T-helper 9 cell (primary cell): ENCODE measurements at places on chromosomes 2 and 18.

DNA sequence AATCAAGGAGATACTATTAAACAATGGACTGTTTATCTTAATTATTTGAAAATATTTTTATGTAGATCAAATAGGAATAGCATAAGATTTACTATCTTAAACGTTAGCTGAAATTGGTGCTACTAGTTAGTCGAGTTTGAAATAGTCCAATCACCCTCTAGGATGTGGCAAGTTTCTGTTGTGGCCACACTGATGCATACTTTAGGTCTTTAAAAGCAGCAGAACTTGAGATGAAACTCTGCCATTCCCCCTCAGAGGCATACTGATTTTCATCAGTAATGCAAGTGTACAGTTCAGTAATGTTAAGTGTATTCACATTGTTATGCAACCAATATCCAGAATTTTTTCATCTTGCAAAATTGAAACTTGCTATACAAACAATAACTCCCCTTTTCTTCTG is 151.8 kb downstream of the SLC4A10 start:
- DNase-seq, result no peak

GRCh38 chr2:231614559-231615057 is 21.9 kb downstream of the TEX44 start:
- no peak for DNase-seq

- DNase-seq, result no peak
These were observed 24.9 kb downstream of the CCNT2 start for GRCh38 chr2:134943540-134943939.

DNA sequence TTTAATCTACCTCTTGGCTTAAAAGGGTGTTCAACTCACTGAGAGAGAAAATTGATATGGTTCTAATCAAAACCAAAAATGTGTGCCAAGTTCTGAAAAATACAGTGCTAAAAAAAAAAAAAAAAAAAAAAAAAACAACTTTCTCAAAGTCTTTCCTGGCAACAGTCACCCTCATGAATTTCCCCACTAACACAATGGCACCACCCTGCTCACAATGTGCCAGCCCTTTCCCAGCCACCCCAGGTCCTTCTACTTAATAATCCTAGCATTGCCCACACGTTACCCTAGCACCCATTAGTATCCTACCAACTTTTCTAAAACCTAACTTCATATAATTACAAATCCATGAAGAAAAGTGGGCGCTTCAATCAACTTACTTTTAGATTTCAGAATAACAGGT is 106.4 kb downstream of the AFF3 start:
- no peak for DNase-seq

DNA sequence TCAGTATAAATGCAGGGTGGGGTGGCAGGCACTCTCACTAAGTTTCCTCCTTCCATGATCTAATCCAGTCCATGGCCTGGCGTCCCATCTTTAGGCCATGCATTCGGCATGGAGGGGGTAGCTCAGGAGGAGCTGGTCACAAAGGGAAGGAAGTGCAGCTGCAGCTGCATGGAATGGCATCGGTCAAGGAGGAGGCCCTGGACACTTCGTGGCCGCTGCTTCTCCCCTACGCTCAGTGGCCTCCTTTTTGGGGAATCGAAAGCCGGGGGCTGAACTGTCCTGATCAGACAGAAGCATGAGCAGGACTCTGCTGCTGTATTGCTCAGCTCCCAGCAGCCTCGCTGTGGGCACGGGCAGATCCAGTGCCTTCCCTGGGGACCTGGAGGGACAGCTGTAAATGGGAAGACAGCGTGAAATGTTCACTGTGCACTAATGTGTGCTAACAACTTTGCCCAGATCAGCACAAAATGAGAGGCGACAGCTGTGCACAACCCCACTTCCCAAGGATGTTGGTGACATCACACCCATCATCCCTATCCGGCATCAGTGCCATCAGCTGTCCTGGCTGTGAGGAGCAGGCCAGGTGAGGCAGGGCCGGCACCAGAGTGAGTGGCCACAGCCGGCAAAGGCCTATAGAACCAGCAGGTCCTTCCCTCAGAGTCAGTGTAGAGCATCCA is 520.1 kb upstream of the RAB6C start:
- DNase-seq, result no peak

DNA sequence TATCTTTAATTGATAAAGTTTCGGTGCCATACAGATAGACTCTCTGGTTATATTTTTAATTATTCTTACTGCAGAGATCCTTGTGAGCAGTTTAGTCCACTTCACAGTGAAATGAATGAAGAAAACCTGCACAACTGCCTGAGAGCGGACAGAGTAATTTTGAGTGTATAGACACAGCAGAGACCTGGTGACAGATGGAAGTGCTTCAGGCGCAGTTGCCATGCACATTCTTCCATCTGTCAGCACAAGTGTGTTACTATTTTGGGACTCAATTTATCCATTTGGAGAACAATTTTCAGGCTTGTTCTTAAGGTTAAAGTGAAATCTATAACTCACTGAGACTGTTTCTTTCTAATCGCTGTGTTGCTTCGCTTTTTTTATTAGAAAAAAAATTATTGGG is 147.8 kb upstream of the SPHKAP start:
- no peak for DNase-seq

- DNase-seq, result no peak
These were observed 71.3 kb upstream of the TEX51 start for GRCh38 chr2:126827371-126827770.

GRCh38 chr2:110812726-110813645 is 80.6 kb downstream of the ACOXL start:
- DNase-seq, result no peak

DNA sequence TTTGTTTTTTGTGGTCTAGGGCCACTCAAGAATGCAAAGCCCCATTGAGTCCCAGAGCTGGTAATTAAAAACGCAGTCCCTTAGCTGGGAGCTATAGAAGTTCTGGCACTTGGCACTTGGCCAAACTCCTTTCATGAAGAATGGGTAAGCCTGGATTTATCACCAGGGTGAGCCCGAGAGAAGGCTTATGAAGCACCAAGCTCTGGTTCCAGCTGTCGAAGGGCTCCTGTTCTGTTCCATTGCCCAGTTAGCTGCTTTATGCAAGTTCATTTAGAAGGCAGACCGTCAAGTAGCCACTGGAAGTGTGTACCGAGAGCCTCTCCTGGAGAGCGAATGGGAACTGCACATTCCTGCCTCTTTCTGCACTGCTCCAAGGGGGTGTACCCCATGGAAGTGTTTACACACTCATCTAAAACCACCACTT is 14.2 kb downstream of the ECEL1 start:
- DNase-seq, result no peak

DNA sequence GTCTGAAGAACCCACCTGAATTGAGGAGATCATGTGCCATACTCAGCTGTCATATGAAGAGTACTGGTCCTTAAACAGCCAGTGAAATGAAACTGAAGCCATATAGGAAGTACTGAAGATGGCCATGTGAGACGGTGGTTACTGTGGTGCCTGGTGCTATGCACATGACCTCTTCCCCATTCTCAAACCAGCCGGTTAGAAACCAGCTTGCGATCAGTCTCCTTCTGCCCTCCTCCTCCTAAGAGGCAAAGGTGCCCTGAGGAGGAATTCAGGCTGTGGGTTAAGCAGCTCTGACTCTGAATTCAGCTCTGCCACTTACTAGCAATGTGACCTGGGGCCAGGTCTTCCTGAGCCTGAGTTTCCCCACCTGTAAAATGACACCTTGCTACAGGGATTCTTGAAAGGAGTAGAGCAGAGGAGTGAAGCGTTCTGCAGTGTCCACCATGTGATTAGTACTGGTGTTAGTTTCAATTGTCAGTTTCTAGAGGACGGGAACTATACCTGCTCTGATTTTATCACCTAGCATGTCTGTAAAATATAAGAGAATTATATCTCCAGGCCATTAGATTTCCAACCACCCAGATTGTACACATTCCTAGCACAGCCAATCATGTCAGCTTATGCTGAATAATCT is 5.1 kb downstream of the FECH start:
- DNase-seq, result no peak

DNA sequence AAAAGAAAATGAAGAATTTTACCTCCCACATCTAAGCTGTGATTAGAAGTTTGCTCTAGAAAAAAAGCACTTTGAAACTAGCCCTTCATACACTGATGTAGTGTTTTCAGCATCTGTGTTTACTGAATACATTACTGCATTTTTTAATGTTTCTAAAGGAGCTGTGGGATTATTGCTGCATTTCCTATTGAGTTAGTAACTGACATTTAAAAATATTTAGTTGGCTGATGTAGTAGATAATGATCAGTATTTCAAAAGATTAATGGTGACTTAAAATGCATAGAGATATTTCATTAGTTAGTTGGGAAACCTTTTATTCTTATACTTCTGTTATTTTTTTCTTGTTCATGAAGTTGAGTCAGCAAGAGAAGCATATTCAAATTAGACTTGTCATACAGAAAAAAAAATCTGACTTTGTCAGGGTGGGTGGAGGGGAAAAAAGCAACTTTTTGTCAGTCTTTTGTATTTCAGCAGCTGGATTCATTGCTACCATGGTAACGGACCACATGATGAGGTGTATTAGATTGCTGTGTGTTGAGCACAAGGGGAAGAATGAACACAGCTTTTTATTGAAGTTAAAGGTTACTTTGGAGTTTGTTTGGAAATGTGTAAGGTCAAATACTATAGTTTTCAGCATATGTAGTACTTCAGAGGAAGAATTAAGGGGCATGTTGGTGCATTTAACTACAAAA is at the start of gene DTNA:
Gene DTNA (plus strand): TSS at position 549 of the 692 bp plus-strand sequence. CDS start 45,679 bp downstream, outside the sequence.
- no peak for DNase-seq

DNA sequence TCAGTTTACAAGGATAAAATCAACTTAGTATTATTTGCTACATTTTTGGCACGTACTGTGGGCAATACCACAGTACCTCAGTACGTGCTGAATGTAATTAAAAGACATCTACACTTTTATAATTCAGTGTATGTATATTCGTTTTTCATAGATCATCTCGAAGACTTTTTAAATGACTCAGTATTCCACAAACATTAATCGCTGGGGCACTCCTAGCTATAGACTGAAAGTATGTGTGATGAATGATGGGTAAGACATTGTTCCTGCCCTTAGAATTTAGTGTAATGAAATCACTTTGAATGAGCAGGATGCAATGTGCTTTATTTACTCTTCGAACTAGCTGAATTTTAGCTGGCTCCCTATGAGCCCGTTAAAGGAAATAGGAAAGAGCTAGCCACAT is 245.6 kb upstream of the RASGRP3 start:
- DNase-seq, result no peak

DNA sequence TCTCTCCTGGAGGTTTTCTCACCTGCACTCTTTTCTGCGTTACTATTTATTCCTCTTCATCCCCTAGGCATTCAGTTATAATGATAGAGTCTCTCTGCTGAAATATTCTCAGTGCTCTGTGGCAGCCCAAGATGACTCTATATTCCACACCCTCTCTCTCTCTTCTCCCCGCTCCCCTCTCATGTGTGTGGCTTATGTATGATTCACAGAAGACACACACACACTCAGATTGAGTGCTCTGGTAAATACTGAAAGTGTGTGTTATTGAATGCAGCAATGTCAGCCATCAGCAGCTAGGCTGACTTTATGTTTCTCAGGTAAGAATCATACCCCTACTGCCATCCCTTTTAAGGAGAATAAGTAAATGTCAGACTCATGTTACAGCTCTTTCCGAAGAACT is 201.2 kb downstream of the SLC4A10 start:
- DNase-seq, result no peak

GRCh38 chr2:70467831-70468779 is 85.5 kb downstream of the TGFA start:
- DNase-seq, result no peak

- DNase-seq, result no peak
These were observed 199.3 kb upstream of the HDAC4 start for GRCh38 chr2:239600001-239600593.

DNA sequence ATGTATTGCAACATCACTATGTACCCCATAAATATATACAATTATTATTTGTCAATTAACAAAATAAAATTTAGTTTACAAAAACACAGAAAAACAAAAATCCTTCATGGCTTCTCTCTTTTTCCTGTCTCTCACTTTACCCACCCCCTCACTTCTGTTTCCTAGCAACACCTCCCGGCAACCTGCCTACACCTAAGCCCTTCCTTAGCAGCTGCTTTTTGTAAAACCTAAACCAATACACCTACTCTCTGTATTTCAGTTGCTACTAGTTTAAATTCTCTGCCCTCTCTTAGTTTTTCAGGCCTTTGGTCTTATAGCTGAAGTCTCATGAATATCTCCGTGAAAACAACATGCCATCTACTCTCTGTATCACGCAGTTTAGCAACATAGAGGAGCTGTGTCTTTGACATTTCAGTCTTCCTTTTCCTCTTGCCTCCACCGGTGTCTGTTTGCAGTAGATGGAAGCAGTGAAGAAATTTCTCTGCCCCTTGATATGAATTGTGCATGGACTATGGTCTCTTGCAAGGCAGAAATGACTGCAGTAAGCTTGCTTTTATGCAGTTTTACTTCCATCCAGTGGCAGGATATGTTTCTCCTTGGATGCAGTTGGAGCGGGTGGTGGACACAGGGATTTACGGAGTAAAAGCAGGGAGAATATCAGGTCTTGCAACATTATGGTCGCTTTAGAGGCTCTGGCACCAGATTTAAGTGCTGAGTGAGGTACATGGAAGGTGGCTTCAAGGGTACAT is 42.0 kb upstream of the ZDBF2 start:
- DNase-seq, result no peak

DNA sequence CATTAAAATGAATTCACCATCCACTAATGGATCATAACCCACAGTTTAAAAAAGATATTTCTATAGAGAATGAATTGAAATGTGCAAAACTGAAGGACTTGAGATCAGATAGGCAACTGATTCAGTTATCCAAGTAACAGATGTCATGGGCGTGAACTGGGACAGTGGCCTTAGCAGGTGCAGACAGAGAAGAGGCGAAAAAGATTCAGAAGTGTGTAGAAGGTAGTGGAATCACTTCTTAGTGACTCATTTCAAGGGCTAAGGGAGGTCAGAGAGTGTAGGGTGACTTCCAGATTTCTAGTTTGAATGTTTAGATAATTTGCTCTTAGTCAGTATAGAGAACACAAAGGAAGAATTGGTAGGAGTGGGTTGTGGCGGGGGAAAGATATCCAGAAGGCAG is 79.7 kb downstream of the EHBP1 start:
- no peak for DNase-seq

- no peak for DNase-seq
These were observed 61.7 kb downstream of the INPP5D start for GRCh38 chr2:233121856-233122255.

DNA sequence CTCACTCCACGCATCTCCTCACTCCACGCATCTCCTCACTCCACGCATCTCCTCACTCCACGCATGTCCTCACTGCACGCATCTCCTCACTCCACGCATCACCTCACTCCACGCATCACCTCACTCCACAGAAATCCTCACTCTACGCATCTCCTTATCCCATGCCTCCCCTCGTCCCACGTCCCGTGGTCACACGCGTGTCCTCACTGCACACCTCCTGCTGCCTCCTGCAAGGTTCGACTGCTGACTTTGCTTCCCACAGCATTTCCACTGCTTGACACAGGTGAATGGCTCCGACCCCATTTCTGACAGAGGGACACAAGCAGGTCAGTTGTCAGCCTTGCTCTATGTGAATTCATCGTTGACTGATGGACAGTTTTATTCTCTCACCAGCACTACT is 103.0 kb downstream of the USP40 start:
- no peak for DNase-seq

GRCh38 chr2:30888852-30889409 is 81.7 kb upstream of the CAPN13 start:
- DNase-seq, result no peak

- DNase-seq, result no peak
These were observed 224.4 kb upstream of the APCDD1 start for GRCh38 chr18:10230072-10230471.
